ENCODE measurements at places on chromosomes 12 and 14.

DNA sequence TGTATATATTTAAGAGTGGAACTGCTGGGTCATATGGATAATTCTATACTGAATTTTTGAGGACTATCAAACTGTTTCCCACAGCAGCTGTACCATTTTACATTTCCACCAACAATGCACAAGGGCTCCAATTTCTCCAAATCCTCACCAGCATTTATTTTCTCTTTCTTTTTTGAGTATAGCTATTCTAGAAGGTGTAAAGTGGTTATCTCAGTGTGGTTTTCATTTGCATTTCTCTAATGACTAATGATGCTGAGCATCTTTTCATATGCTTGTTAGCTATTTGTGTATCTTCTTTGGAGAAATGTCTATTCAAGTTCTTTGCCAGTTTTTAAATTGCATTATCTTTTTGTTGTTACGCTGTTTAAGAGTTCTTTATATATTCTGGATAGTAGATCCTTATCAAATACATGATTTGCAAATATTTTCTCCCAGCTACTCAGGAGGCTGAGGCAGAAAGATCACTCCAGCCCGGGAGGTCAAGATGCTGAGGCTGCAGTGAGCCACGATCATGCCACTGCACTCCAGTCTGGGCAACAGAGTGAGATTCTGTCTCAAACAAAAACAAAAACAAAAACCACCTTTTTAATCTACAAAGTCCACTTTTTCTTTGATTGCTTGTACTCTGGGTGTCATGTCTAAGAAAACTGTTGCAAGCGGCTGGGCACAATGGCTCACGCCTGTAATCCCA lies 32.8 kb downstream of the GTF2A1 start:
- DNase-seq: no peak

DNA sequence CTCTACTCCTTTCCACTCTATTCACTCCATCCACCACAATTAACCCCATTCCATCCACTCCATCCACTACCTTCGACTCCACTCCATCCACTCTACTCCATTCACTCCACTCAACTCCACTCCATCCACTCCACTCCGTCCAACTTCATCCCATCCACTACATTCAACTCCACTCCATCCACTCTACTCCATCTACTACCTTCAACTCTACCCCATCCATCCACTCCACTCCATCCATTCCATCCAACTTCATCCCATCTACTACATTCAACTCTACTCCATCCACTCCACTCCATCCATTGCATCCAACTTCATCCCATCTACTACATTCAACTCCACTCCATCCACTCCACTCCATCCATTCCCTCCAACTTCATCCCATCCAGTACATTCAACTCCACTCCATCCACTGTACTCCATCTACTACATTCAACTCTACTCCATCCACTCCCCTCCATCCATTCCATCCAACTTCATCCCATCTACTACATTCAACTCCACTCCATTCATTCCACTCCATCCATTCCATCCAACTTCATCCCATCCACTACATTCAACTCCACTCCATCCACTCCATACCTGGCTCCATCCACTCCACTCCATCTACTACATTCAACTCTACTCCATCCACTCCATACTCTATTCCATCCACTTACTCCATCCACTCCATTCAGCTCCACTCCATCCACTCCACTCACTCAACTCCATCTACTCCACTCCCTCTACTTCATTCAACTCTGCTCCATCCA lies 16.4 kb downstream of the HNF1A start:
- no peak for DNase-seq

- DNase-seq: peak; percentile 35
Measured at GRCh38 chr12:100141666-100141997, 1.0 kb downstream of the BLTP3B start.

- no peak for DNase-seq
Measured at GRCh38 chr12:113808095-113808951, 157.8 kb downstream of the RBM19 start.

GRCh38 chr12:52191841-52192791 lies at the start of gene KRT80:
TSS of gene KRT80 (minus strand) at chr12:52192014. CDS start at chr12:52191902, 112 bp downstream.
- DNase-seq: peak; percentile 53

DNA sequence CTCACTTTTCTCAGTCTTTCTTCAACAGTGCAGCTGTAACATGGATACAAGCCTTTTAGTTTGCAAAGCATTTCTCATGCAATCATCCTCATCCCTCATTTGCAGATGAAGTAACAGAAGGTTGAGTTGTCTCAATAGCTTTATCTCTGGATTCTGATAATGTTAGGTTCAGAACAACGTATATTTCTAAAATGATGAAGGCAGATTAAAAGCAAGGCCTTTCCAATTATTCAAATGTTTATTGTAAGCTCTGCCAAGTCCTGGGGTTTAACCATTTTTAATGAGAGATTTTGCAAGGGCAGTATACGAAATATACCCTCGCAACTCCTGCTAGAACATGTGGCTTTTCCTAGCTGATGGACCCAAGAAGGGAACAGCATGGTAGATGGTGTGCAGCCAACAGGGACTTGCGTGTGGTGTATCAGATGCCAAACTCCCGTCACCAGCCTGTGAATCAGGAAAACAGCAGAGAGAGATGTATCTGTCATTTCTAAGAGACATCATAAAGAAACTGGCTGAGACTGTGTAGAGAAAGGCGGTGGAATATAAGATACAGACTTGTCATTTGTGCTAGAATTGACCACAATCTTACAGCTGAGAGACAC lies 319.7 kb downstream of the MED13L start:
- no peak for DNase-seq

GRCh38 chr12:9333161-9333560 lies 125.0 kb upstream of the PZP start:
- no peak for DNase-seq

DNA sequence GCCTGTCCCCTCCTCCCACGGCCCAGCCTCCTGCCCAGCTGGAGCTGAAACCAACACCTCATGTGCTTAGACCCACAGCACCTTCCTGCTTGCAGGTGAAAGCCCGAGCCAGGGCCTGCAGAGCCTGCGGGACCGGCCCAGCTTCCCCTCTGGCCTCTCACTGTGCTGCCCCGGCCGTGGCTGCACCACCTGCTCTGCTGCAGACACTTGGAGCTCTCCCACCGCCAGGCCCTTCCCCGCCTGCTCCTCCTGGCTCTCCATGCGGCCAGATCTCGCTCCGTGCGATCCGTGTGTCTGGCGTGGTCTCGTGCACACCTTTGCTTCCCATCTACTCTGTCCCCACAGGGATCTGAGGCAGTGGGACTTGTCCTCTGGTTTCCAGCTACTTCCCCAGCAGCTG lies 72.2 kb upstream of the FBRSL1 start:
- no peak for DNase-seq

- peak; percentile 72 for DNase-seq
Measured at GRCh38 chr12:48183091-48183875, at the start of gene CCDC184. TSS of gene CCDC184 (plus strand) at chr12:48183644. CDS start at chr12:48184123, 479 bp downstream.

DNA sequence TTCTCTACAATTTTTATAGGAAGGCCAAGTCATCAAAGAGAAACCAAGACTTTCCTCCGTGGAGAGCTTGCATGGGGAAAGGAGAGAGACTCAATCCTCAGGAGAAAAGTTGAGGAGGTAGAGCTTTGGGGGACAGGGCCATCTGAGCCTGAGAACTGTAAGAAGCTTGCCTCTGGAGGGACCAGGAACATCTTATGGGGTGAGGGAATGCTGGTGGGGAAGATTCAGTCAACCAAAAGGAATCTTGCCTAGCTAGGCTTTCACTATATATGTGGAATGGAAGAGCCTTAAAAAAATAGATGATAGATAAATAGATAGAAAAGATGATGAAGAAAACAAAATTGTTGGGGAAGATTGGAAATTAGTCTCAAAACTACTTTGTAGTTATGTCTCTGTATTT lies 63.5 kb downstream of the DYRK2 start:
- DNase-seq: no peak

GRCh38 chr14:93859957-93860356 lies 67.2 kb upstream of the FAM181A start:
- DNase-seq: no peak

DNA sequence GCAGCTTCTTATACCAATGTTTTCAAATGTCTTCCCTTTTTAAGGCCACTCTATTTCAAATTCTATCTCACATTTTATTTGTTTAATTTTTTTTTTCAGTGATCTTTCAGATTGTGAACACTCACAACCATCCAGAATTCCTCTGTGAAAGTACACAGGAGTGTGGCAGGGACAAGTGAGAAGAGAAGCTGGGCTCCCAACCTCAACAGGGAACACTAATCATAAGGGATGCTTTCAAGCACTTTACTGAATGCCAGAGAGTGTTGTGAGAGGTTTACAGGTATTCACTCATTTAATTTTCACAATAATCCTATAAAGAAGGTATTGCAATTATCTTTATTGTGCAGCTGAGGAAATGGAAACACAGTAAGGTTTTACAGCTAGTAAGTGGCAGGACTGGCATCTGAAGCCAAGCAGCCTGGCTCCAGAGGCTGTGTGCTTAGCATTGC lies 60.1 kb upstream of the PYGL start:
- no peak for DNase-seq

GRCh38 chr12:88816201-88816600 lies 235.9 kb upstream of the KITLG start:
- DNase-seq: no peak

DNA sequence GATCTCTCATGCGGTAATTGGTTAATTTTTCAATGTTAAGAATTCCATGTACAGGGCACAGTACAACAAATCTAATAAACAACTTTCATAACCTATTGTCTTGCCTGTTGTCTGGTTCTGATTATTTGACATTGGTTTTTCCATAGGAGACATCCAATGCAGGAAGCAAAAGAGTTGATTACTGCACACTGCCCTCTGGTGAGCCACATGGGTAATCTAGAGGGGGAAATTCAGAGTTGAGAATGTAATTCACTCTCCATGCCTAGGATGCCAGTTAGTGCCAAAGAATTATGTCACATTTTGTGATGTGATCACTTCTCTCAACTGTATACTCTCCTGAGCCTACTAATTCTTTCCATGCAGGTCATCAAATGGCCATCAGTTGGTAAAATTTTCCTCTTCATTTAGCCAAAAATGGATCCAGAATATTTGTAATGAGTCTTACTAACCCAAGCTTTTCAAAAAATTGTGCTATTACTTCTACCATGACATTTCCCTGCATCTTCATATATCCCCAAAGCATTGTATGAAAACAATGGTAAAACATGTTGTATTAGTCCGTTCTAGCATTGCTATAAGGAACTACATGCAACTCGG lies 17.7 kb upstream of the CCDC91 start:
- no peak for DNase-seq

DNA sequence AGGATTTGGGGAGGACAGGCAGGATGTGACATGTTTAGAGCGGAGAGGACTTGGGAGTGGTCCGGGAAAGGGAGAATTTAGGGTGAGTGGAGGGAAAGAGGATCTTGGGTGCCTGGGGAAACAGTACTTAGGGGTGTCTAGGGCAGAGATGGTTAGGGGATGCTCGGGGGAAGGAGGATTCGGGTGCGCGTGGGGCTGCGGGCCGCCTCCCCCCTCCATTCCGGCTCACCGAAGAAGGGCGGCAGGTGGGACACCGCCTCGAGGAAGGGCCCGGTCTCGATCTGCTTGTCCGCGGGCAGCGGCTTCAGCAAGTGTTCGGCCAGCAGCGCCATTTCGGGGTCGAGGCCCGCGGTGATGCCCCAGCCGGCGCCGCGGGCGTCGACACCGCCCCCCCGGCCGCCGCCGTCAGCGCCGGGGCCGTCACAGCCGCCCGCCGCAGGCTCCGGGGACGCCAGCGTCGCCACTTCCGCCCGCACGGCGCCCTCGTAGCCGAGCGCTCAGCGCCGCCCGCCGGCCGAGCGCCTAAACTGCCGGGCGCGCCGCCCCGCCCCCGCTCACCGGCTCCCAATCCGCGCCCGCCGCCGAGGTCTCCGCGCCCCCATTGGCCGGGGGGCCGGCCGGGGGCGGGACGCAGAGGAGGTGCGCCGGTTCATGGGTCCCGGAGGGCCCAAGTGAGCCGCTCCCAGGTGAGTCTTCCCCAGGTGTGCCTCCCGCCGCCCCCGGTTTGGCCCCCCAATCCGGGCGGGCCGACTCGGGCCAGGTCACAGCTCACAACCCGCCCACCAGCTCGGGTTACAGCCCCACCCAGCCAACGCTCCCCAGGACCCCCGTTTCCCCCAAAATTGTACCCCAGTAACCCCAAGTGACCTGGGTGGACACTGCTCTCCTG lies at the start of gene GLTP:
Gene GLTP (minus strand): TSS at position 499 of the 889 bp plus-strand sequence. CDS start 167 bp downstream, at position 332.
- peak; percentile 90 for DNase-seq

DNA sequence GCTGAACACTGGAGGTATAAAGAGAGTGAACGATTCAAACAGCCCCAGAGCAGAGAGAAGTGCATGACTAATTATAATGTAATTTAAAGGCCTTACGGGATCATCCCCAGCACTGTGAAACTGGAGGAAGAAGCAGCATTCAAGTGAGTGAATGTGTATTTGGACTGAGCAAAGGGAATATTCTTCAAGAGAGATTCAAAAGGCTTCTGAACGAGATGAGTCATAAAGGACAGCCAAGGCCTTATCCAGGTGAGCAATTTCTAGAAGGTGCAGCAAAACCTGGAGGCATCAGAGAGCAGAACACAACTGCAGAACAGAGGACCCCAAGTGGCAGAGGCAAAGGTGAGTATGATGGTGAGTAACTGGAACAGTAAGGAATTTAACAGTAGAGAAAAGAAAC lies 127.2 kb downstream of the BCAT1 start:
- peak; percentile 13 for DNase-seq

GRCh38 chr14:39492267-39492666 lies 60.0 kb upstream of the FBXO33 start:
- DNase-seq: no peak

GRCh38 chr14:89498878-89499277 lies 81.8 kb upstream of the FOXN3 start:
- no peak for DNase-seq
